ACHN (cell line): ENCODE measurements at places on chromosomes 2 and 18.

DNA sequence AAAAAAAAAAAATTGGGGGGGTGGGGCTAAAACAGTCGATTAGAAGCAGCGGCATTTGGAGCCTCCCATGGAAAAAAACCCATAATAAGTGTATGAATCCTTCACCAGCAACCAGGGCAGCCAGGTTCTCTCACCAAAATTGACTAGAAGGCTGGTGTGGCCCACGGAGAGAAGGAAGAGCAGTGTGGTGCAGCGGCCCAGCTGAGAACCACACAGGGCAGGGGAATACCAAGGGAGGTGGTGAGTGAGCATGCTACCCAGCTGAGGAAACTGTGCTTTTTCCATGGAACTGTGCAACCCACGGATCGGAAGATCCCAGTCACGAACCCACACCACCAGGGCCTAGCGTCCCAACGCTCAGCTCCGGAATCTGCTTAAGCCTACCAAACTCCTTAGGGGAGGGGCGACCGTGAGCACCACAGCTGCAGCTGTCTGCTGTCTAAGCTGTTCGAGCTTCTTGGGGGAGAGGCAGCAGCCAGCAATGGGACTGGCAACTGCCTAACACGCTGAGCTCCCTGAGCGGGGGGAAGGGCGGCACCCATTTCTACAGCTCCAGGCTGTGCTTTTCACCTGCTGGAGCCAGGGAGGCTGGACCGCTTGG is 1037.2 kb upstream of the ACVR2A start:
- no peak for DNase-seq

- DNase-seq, result no peak
Measured at GRCh38 chr18:42045346-42045745, 90.3 kb downstream of the PIK3C3 start.

DNA sequence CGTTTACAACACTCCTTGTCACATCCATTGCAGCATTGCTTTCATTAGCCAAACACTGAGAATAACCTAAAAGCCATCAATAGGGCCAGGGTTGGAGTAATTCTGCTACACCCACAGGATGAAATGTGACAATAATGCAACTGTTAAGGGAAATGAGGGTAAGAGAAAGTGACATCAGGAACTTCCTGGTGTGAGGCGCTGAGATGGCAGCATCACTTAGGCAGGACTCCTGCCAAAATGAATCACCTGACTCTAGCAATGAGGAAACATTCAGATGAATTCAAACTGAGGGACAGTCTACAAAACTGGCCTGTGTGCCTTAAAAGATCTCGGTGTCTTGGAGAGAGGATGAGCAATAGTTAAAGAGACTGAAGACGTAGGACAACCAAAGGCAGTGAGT is 115.6 kb upstream of the AGAP1 start:
- peak; percentile 28 for DNase-seq

- no peak for DNase-seq
Measured at GRCh38 chr2:174984561-174984960, 20.6 kb downstream of the CHN1 start.

DNA sequence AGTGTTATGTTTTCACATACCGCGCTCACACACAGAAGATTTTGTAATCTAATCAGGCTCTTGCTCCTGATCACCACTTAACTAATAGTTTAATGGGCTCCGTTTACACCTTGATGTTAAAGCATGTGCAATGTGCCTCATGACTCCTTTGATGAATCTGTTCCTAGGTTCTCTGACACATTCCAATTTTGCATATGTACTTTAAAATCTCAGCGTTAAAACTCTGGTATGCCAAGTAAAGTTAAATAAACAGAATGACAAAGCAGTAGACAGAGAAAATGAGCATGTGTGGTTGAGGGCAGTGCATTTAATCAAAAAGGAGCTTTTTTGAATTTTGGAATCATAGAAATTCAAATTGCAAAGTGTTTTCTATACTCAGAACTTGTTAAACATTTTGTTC is 96.4 kb downstream of the TCF4 start:
- DNase-seq, result no peak
